ENCODE measurements at places on chromosomes 5 and 9.

DNA sequence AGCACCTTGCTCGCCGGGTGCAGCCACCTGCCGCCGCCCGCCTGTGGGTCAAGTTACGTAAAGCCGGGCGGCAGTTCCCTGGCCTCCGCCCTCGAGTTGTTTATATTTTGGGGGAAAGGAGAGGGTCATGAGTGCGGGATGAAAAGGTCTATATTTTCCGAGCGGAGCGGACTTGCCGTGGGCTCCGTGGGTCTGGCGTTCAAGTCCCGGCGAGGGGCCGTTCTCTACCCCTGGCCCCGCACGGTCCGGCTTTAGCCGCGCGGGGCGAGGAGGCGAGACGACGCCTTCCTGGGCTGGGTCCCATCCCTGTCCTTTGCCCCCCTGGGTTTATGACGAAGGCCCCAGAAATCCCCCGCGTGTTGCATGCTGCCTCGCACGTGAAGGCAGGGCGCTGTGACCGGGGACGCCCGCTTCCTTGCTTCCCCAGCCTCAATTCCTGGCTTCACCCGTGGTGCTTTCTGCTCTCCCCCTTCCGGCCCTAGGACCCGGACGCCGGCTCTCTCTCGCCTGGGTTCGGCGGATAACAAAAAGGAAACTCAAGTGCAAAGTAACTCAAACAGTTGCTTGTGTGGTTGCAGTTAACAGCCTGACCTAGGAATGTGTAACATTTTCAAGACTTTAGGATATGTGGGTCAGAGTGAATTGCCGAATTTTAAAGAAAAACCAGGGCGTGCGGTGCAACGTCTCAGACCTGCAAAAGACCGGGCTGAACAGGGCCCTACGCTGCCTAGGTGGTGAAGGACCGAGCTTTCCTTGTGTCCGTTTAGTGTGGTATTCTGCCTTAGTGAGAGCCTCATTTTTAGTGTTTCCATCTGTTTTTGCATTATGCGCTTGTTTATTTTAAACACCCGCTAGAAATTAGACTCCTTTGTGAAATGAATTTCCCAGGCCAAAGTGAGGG is 810 bp downstream of the VPS13A start:
- peak; percentile 43 for DNase-seq
- H3K36me3 ChIP-seq: no peaks in the 10 kb centered on the region
- peaks cover 4% of the 10 kb centered on the region for H3K27me3 ChIP-seq
- peak overlapping the region; percentile 73 for H3K4me3 ChIP-seq
- H3K4me1 ChIP-seq: peaks cover 8% of the 10 kb centered on the region

GRCh38 chr5:36155291-36155690 is 3.4 kb downstream of the SKP2 start:
- H3K4me3 ChIP-seq: no peak overlapping the region
- no peaks in the 10 kb centered on the region for H3K27me3 ChIP-seq
- H3K27ac ChIP-seq: no peak overlapping the region
- DNase-seq: no peak
- peaks cover 39% of the 10 kb centered on the region for H3K4me1 ChIP-seq
- peaks cover 86% of the 10 kb centered on the region for H3K36me3 ChIP-seq

GRCh38 chr9:1404940-1405339 is 354.8 kb downstream of the DMRT2 start:
- H3K36me3 ChIP-seq: no peaks in the 10 kb centered on the region
- H3K4me3 ChIP-seq: no peak overlapping the region
- H3K27ac ChIP-seq: no peak overlapping the region
- no peaks in the 10 kb centered on the region for H3K27me3 ChIP-seq
- no peak for DNase-seq

DNA sequence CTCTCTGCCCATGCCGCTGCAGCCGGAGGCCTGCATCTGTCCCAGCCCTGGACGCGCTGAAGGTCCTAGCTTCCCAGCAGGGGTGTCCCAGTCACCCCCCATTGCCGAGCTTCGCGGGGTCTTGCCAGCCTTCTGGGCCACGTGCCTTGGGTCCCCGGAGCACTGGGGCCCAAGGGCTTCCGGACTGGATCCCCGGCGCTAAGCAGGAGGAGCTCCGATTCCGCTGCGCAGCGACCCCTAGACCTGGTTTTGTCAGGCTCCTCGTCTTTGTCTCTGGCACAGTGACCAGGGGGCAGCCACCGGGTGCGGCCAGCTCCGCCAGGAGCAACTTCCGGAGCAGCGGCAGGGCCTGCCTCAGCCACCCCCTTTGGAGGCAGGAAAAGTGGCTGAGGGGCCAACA is 3.3 kb upstream of the IRX1 start:
- DNase-seq: no peak
- no peaks in the 10 kb centered on the region for H3K4me1 ChIP-seq
- H3K4me3 ChIP-seq: no peak overlapping the region
- H3K36me3 ChIP-seq: no peaks in the 10 kb centered on the region
- H3K27me3 ChIP-seq: no peaks in the 10 kb centered on the region

All from SJSA1 (cell line).